ENCODE measurements at places on chromosomes 2 and 18.

DNA sequence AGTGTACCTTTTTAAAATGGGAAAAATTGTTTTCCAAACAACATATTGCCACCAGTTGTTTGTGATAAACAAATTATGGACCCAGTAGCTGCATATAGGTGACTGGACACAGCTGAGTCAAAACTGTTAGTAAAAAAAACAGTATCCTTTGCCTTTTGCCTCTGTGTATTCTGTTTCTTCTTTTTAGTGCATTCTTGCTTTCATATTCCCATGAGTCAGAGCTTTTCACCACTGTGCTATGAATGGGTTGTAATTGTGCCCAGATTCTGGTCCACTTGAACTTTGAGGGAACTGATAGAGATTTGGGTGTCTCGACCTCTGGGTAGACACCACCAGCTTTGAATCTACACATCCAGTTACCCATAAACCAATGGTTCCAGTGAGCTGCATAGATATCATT, 1441.9 kb upstream of the ZEB2 start:
- no peak for DNase-seq

DNA sequence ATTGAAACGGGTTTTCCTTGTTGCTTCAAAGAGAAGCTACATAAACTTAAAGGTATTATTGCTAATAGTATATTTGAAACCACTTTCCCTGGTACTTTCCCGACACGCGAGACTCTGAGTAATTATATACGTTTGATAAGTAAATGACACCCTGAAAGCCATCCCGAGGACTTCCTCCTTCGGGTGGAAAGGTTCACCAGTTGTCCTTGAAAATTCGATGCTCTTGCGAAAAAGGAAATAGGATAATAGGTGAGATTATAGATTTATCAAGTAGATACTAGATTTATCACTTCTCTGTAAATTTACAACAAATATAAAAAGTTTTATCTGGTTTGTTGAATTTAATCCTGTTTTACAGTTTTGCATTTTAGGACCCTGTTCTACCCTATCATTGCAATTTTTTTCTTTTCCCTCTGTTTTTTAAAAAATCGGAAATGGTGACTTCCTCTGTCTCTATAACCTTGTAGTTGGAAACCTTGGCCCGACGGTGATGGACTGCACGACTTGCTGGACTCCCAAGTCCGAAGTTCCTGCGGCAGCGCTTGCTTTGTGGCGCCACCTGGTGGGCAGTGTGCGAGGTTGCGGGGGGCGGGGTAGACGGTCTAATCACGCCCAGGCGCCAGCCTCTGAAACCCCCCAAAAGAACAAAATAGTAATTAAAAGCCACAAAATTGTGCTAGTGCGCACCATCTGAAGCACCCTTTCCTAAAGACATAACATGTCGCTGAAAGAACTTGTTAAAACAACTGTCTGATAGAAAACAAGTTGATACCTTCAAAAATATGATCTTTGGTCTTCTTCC, 972 bp upstream of the DLX2 start:
- no peak for DNase-seq

GRCh38 chr18:5630057-5630899, 86.5 kb upstream of the EPB41L3 start:
- DNase-seq = peak; percentile 74

GRCh38 chr2:164697688-164698461, 76.6 kb upstream of the GRB14 start:
- DNase-seq = no peak

DNA sequence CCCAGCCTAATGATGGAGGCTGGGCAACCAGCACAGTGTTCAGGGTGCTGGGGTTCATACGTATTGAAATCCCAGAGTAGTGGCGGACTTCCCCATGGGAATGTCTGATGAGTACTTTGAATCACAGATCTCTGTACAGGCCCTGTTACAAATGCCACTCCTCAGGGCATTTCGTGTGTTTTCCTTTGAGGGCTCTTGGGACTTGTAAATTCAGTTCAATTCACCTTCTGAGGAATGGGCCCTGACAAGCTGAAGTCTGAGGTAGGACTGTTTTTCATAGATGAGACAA, 288 bp upstream of the RDH14 start:
- DNase-seq = no peak

DNA sequence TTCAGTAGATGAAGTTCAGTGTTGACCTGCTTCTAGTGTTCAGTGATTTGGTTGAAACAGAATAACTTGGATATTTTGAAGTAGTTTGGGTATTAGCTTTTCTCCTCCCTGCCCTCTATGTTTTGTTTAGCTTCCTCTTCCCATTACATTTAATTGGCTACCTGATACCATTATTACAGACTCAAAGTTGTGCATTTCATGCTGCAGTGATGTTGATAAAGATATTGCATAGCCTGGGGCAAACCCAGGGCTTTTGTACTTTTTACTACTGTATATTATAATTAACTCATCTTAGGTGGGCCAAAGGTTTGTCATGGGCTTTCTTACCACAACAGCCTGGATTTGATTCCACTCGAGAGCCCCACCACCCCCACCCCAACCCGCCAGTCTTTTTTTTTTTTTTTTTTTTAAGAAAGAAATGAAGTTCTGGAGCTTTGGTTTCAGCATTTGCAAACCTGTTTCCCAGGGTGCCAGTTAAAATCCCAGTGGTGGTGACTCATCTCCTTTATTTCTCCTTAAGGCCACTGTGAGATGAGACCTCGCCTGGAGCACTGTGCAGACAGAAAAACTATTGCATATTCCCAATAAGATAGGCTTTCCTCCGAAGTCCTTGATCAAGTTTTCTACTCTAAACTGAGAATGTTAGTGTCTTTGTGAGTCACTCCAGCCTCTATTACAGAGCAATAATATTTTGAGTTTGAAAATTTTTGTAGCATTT, 393.7 kb upstream of the FANCL start:
- DNase-seq = no peak

- DNase-seq = no peak
Observed at GRCh38 chr2:105536175-105536574, 137.3 kb upstream of the FHL2 start.

- no peak for DNase-seq
Observed at GRCh38 chr18:60892855-60893254, 440.4 kb upstream of the CDH20 start.

DNA sequence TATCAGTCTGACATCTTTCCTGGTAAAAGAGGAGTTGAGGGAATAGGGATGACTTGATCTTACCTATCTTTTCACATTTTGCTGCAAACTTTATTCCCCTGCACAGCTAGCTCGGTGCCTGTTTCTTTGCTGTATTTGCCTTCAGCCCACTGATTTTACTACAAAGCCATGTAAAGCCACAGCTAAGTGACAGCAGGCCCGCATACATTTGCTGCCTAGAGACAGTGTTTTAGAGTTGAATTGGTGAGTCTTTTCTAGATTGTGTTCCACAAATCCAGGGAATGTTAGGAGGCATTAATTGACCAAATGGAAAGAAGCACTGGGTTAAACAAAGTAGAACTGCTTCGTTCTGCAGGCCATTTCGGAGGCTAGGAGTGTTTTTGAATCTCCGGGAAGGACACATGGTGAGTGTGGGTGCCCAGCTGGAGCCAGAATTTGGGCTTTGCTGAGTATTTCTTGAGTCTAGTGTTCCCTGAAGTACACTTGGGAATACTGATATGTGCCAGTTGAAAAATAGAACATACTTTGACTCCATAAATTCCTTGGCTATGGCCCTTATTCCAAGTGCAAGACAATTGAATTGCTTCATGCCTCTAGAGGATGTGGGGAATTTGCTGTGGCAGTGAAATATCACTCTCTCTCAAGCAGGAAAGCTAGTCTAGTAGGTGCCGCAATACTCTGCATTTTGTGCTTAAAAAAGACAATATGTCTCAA, 329.8 kb downstream of the PTPRM start:
- DNase-seq = no peak

DNA sequence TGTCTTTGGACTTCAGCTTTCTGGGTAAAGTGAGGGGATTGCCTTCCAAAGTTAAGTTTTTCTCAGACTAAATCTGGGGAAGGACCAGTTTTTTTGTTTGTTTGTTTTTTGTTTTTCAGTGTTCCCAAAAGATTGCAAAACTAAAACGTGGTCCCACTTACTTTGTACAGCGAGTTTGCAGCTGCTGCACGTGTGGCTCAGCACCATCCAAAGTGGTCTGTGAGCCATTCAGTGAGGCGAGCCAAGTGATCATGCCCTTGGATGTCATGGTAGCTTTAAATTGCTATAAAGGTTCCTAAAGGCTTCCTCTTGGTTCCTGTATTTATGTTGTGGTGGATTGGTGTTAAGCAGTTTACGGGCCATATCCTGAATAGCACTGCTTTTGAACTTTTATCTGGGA, 23.0 kb downstream of the TET3 start:
- DNase-seq = no peak

DNA sequence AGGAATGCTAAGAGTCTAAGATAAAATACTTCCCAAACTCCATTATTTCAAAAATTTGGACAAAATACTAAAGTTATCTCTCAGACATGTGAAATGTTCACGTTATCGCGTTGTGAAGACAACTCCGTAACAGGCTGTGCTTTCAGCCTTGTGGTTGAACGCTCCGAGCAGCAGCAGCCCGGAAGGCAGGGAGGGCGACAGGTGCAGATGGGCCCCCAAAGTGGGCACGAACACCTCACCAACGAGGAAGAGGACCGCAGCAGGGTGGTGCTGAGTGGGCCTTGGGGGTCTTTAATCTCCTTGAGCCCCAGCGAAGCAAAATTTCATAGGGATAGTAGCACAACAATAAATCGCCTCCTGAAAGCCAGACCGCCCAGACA, 1.0 kb upstream of the FAM110C start:
- DNase-seq = no peak

- no peak for DNase-seq
Observed at GRCh38 chr2:190121971-190122370, 59.4 kb upstream of the MSTN start.

DNA sequence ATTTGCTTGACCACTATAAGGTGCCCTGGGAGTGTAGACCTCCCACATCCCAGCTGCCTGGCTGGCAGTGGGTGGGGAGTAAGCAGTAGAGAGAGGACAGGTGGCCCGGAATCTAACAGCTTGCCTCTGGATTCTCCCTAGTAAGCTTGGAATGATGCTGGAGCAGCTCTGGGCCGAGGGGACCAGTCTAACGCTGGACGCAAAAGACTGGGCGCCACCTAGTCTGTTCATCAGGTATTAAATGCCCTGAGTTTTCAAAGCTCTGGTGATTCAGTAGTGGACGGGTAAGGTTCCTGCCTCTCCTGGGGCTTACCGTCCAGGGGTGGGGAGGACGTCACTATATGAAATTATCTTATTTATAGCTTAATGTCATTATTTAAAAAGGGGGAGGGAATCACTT, 648 bp upstream of the LYPD6B start:
- no peak for DNase-seq

DNA sequence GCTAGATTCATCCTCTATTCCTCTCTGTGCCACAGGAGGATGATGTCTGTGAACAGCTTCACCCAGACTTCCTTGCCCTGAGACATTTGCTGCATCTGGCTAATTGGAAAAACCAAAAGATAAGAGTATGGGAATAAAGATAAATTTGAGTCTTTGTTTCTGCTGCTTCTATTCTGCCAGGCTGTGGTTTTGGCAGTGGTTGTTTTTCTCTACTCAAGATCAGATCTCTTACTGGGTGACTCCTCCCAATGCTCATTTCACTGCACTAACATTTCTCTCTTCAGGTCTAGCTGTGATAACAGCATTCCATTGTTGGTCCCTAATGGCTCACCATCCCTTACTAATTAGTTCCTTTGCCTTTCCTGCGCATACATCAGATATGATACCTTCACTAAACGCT, 89.5 kb downstream of the CALCRL start:
- no peak for DNase-seq

GRCh38 chr2:62109554-62109953, 86.4 kb upstream of the B3GNT2 start:
- no peak for DNase-seq

DNA sequence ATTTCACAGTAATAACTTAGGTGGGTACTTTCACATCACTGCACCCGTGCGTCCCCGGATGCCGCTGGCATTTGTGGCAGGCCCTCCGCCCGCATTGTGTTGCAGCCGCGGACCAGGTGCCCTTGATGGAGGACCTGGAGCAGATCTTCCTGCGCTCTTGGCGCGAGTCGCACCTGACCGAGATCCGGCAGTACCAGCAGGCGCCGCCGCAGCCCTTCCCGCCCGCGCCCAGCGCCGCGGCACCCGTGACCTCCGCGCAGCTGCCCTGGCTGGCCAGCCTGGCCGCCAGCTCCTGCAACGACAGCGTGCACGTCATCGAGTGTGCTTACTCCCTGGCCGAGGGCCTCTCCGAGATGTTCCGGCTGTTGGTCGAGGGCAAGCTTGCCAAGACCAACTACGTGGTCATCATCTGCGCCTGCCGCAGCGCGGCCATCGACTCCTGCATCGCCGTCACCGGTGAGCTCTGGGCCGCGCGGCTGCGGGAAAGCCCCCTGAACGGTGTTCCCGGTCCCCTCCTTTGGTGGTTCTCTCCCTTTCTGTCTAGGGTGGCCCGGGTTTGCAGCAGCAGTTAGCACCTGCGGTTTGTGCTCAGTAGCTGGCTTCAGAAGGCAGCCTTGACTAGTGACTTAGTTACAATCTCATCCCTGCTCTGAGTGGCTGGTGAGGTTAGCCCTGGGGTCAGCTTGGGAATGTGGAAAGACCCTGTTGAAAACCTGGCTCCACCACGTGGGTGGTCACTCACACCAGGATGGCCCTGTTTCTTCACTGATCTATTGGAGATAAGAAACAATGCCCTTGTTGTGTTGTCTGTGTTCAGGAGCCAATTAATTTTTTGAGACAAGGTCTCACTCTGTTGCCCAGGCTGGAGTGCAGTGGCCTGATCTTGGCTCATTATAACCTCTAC, 59.1 kb downstream of the GREB1 start:
- DNase-seq = no peak

- no peak for DNase-seq
Observed at GRCh38 chr18:68387246-68387645, 327.7 kb downstream of the TMX3 start.

DNA sequence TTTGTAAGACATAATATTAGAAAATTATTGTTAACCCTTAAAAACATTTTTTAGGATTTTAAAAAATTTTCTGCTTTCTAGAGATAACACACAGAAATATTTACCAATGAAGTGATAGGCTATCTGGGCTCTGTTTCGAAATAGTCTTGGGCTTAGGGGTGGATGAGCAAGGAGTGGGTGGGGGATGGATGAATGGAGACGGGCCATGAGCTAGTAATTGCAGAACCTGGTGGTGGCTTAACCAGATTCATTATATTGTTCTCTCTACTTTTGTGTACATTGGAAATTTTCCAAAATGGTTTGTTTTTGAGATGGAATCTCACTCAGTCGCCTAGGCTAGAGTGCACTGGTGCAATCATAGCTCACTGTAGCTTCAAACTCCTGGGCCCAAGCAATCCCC, 89.6 kb downstream of the TCF7L1 start:
- DNase-seq = no peak

GRCh38 chr2:223597076-223597475, 5.1 kb downstream of the SCG2 start:
- no peak for DNase-seq

GRCh38 chr2:136126021-136126420, 8.1 kb upstream of the CXCR4 start:
- no peak for DNase-seq

- DNase-seq = no peak
Observed at GRCh38 chr2:46813020-46813415, 102.6 kb downstream of the MCFD2 start.
